ENCODE measurements at places on chromosomes 16 and 17.

GRCh38 chr16:66277311-66278070 is 89.0 kb upstream of the CDH5 start:
- no peak for DNase-seq

- no peak for DNase-seq
These were observed 274.5 kb downstream of the C16orf95 start for GRCh38 chr16:87042551-87043230.

DNA sequence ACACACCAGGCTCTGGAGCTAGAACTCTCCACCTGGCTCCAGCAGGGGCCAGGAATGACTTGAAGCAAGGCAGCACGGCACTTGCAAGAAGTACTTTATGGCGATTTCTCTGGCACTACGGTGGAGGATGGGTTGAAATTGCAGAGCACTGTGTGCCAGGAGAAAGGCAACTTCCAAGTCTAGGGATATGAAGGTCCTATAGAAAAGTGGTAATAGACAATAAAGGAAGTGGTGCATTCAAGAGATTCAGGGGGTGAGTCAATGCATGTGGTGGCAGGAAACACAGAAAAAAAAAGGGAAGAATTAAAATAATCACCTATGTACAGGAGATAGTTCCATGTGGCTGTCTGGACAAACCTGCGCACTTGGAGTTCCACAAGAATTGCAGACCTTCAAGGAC is 240.3 kb upstream of the DYNLRB2 start:
- DNase-seq = no peak

DNA sequence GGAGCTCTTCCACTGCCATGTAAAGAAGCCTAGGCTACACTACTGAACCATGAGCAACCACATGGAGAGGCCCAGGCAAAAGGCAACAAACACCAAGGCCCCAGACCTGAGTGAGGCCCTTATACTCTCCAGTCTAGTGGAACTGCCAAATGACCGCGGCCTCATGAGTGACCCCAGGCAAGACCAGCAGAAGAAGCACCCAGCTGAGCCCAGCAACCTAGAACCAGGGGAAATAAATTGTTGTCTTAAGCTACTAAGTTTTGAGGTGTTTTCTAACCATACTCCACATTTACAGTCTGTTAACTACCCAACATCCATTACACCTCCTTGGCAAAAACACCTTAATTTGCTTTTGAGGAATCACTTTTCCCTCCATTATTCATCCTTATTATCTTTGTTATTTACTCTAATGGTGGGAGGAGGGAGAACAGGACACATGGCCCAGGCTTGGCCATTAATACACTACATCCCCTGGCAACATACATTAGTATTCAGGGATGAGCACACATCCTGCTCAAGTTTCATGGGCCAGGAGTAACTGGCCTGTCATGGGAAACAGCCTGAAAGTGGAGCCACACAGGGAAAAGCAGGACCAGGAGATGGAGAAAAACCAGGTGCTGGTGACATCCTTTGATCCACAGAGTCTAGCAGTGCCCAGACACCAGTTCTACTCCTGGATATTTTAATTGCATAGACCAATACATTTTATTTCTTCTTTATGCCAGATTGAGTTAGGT is 26.2 kb downstream of the SLC39A11 start:
- no peak for DNase-seq

DNA sequence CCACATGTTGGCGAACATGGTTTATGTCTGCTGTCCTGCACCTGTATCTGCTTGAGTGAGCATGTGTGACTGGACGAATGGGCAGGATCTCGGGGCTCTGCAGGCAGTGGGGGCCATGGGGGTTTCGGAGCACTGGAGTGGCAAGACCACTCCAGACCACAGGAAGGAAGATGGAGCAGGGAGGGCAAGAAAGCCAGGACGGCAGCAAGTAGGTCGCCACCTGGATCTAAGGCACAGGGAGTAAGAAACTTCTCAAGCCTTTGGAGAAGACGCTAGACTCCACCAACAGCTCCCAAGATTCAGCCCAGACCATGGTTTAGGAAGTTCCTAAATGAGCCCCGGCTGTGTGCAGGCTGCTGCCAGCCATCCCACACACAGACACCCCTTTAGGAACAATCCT is 32.8 kb upstream of the C16orf95 start:
- DNase-seq = no peak

DNA sequence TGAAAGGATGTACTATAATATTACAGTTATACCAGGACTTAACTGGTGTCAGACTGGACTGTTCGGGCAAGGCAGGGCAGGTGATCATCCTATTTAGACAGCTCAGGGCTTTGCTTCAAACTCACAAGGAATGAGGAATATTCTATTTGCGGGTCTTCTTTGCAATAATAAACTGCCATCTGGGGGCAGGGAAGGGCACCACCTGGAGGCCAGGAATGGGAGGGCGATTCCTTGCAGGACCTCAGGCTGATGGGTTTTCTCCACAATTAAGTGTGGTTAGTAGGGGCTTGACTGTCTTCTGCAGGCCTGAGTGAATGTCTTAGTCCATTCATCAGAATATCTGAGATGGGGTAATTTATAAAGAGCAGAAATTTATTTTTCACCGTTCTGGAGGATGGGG is 424.1 kb downstream of the CA10 start:
- DNase-seq = peak; percentile 14

DNA sequence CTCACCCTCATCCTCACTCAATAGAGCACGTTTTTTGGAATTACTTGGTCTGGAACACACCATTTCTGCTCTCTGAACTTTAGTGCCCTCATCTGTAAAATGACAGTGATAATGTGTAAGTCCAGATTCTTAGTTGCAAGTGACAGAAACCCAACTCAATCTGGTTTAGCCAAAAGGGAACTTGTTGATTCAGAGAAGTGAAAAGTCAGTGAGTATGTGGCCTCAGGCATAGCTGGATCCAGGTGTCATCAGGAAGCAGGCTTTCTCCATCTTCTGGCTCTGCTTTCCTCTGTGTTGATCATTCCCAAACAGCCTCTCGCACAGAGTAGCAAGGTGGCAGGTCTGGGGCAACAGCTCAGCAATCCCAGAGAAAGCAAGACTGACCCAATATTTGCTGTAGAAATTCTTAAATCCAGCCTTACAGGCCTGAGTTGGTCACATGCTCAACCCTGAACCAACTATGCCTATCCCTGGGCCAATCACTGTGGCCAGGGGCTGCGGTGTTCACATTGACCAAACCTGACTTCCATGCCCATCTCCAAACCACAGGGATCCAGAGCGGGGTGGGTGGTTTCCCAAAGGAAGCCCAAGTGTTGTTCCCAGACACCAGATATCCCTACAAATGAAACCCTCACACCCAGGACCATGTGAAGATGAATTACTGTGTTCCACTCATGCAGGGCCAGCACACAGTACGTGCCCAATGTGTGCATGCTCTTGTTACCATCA is 23.3 kb upstream of the ALKBH5 start:
- DNase-seq = no peak

GRCh38 chr16:17451843-17452242 is 18.9 kb downstream of the XYLT1 start:
- no peak for DNase-seq
